Gastrocnemius medialis (tissue), 4 donors: ENCODE measurements at places on chromosomes 2 and 18. TPM values are rescaled to one million over a fixed set of nuclear protein-coding genes. Genes with fewer than 3 reads are reported as not detected.

DNA sequence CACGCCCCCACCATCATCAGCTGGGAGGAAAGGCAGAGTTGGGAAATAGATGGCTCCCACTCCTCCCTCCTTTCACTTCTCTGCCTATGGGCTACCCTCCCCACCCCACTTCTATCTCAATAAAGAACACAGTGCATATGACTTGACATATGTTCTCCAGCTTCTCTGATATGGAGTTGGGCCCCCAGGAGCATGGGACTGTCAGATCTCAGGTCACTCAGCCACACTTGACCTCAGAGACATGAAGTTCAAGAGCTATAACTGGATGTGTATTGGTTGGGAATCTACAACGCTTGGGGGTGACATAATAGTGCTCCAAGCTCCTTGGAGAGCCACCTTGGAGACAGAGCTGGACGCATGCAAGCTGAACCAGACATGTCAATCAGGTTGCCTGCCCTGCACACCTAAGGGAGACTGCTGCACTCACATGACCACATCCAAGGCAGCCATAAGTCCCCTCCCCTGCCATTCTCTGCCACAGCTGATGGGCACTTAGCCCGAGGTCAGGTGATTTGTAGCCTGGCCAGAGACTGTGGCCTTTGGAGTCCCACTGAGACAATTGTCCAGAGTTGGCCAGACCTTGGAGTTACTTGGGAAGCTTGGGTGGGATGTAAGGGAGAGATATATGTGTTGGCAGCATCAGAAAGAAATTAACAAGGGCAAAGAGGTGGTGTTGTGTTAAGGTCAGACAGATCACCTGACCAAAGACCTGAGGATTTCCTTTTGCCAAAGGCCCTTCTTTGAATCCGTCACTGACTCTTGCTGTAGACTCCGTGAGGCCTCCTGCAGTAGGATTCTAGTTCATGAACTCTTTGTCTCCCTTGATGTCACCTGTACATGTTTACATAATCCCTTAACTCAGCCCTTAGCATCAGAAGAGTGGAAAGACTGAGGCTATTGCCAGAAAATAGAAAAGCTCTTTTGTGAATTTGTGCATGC is 3.7 kb downstream of the INHA start:
- H3K4me3 ChIP-seq: no peak overlapping the region
- DNase-seq: no peak
- H3K4me1 ChIP-seq: peaks cover 6% of the 10 kb centered on the region
- H3K27ac ChIP-seq: no peak overlapping the region
- H3K36me3 ChIP-seq: no peaks in the 10 kb centered on the region

DNA sequence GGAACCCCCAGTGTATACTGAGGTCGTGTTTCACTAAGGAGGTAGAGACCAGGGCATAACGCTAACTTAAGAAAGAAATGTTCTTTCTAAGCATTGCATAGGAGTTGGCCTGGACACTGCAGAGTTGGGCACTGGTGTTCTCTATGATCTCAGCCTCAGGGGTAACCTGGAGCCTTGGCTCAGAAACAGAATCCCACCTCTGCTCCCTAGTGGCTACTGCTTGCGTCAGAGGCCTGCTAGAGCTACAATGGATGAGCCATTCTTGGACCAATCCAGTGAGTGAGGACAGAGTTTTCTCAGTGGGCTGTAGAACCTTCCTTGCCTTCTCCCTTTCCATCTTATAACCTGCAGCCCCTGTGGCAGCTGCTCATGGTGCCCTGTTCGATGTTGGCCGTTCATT is 324.4 kb upstream of the CELF4 start:
- H3K36me3 ChIP-seq: no peaks in the 10 kb centered on the region
- H3K27ac ChIP-seq: no peak overlapping the region
- no peak overlapping the region for H3K4me3 ChIP-seq
- DNase-seq: no peak

DNA sequence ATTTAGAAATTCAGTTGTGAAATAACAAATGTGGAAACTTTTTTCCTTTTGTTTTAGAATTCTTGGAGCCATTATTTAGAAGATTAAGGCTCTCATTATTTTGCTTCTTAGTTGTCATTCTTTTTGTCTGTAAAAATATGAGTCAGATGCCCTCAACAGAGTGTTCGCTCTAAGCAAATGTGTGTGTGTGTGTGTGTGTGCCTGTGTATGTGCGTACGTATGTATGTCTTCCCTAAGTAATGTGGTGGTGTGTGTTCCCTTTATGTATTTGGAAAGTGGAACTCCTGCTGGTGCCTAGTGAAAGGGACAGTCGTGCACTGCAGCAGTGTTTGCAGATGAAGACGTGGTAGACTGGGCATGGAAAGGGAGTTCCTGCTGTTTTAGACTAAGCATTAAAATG is 27.5 kb downstream of the ZNF407 start:
- H3K4me3 ChIP-seq: no peak overlapping the region
- H3K36me3 ChIP-seq: no peaks in the 10 kb centered on the region
- H3K27ac ChIP-seq: no peak overlapping the region
- DNase-seq: no peak

DNA sequence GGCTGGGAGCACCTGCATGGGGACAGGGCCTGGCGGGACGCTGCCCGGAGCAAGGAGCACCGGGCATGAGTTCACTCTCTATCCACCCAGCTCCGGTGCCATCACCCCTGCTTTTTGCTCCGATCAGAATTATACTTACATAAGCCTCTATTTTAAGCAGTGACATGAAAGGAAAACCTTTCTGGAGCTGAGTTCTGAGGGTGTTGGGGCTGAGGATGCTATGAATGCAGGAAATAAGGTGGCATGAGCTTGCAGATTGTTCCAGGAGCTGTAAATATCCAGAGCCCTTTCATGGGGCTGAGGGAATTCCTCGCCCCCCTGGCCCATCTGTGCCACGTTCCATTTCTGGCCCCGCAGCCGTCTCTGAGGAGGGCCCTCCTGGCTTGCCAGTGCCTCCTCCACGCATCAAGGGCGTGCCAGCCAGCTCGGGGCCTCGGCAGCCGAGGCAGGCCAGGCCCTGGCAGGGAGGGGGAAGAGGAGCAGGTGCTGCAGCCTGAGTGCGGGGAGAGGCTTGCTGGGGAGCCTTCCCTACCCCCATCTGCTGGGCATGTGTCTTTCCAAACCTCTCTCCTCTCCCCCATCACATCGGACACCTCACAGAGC is 91.7 kb upstream of the MCFD2 start:
- peaks cover 35% of the 10 kb centered on the region for H3K4me1 ChIP-seq
- DNase-seq: no peak
- no peaks in the 10 kb centered on the region for H3K36me3 ChIP-seq

GRCh38 chr2:220181165-220181564 is 553.7 kb downstream of the SLC4A3 start:
- no peaks in the 10 kb centered on the region for H3K27me3 ChIP-seq
- H3K4me3 ChIP-seq: no peak overlapping the region
- H3K27ac ChIP-seq: no peak overlapping the region
- no peaks in the 10 kb centered on the region for H3K4me1 ChIP-seq
- H3K36me3 ChIP-seq: no peaks in the 10 kb centered on the region

GRCh38 chr2:119266091-119266589 is 42.5 kb downstream of the STEAP3 start:
- no peak overlapping the region for H3K27ac ChIP-seq
- no peak for DNase-seq
- H3K27me3 ChIP-seq: no peaks in the 10 kb centered on the region
- H3K4me1 ChIP-seq: peaks cover 8% of the 10 kb centered on the region
- H3K4me3 ChIP-seq: no peak overlapping the region

- H3K4me3 ChIP-seq: no peak overlapping the region
- DNase-seq: no peak
- H3K36me3 ChIP-seq: no peaks in the 10 kb centered on the region
These were observed 805.6 kb downstream of the DPP10 start for GRCh38 chr2:115248066-115248465.

GRCh38 chr18:57077786-57078552 is 68.9 kb upstream of the BOD1L2 start:
- H3K27ac ChIP-seq: no peak overlapping the region
- no peak overlapping the region for H3K4me3 ChIP-seq
- H3K4me1 ChIP-seq: no peaks in the 10 kb centered on the region
- no peaks in the 10 kb centered on the region for H3K36me3 ChIP-seq

DNA sequence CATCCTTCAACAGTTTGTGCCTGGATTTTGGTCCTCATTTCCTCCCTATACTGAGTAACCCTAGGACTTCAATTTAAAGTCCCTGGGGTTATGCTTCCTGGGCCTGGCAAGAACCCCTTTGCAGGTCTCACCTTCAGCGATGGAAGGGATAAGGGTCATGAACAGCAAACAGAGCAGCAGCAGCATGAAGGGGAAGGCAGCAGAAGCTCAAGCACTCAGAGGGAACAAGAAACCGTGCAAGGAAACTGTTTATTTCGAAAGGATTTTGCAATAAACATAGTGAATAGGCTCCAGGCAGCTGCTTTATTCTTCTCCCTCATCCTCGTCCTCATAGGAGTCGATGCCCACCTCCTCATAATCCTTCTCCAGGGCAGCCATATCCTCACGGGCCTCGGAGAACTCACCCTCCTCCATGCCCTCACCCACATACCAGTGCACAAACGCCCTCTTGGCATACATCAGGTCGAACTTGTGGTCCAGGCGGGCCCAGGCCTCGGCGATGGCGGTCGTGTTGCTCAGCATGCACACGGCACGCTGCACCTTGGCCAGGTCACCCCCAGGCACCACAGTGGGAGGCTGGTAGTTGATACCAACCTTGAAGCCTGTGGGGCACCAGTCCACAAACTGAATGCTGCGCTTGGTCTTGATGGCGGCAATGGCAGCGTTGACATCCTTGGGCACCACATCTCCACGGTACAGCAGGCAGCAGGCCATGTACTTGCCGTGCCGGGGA is 2.8 kb upstream of the TUBA4B start:
- peaks cover 59% of the 10 kb centered on the region for H3K4me1 ChIP-seq
- H3K36me3 ChIP-seq: peaks cover 33% of the 10 kb centered on the region
- H3K27me3 ChIP-seq: no peaks in the 10 kb centered on the region
- no peak for DNase-seq

DNA sequence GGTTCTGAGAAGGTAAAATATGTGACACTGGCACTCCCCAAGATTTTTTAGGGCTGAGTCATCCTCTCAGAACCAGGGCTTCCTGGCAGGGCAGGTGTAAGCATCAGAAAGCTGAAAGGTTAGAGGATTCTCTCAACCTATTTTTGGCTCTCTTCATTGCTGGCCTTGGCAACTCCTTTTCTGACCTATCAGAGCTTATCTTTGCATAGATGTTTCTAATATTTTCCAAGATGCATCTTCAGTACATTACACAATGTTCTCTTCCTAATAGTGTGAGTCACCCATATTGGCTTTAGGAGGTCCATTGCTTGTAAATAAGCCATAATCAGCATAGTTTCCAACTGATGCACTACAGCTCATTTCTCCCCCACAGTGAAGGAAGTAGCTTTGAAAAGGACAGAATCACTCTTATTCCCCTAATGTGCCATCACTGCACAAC is 2008.4 kb upstream of the PIK3C3 start:
- H3K36me3 ChIP-seq: no peaks in the 10 kb centered on the region
- no peaks in the 10 kb centered on the region for H3K27me3 ChIP-seq
- DNase-seq: no peak
- H3K4me3 ChIP-seq: no peak overlapping the region

GRCh38 chr2:46876741-46877384 is 38.7 kb downstream of the MCFD2 start:
- peaks cover 32% of the 10 kb centered on the region for H3K4me1 ChIP-seq
- no peaks in the 10 kb centered on the region for H3K27me3 ChIP-seq
- H3K36me3 ChIP-seq: no peaks in the 10 kb centered on the region
- DNase-seq: no peak

- peak overlapping the region; percentile 60 for H3K4me3 ChIP-seq
- no peaks in the 10 kb centered on the region for H3K36me3 ChIP-seq
- no peaks in the 10 kb centered on the region for H3K27me3 ChIP-seq
- peak; percentile 14 for DNase-seq
- peaks cover 29% of the 10 kb centered on the region for H3K4me1 ChIP-seq
- peak overlapping the region; percentile 56 for H3K27ac ChIP-seq
These were observed 819 bp downstream of the ANKRD44 start for GRCh38 chr2:197309691-197310231.

DNA sequence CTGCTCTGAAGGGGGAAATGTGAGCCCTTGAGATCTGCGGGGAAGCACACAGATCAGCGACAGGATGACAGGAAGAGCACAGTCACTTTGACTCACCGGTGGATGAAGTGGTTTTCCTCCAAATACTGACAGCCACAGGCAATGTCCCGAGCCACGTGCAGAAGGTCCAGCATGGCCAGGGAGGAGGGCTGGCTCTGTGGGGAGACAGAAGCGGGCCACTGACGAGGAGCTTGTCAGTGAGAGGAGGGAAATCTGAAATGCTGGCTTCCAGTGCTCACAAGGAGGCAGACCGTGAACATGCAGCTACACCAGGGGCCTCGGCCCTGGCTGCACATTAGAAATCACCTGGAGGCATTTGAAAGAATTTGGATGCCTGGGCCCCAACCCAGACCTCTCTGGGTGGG is 98.7 kb downstream of the CLIP4 start:
- no peaks in the 10 kb centered on the region for H3K4me1 ChIP-seq
- DNase-seq: peak; percentile 10
- H3K36me3 ChIP-seq: no peaks in the 10 kb centered on the region
- no peak overlapping the region for H3K4me3 ChIP-seq

GRCh38 chr2:241356871-241357260 is 781 bp downstream of the FARP2 start:
- H3K27ac ChIP-seq: peak overlapping the region; percentile 95
- no peak for DNase-seq
- peak overlapping the region; percentile 81 for H3K4me3 ChIP-seq

DNA sequence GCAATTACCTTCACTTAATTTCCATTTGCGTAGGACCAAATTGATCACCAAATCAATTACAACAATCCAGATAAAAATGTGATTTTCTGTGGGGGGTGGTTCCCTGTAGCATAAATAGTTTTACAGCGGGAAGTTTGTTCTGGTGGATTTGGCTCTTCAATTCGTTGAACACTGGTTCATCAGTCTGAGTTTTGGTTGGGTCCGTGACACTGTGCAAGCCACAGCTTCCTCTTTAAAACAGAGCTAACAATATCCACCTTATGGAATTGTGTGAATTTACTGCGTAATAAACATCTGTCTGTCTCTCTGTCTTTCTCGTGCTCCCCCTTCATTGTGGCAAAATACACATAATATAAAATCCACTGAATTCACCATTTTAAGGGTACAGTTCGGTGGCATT is 310.8 kb downstream of the TGIF1 start:
- no peak overlapping the region for H3K4me3 ChIP-seq
- DNase-seq: no peak
- no peak overlapping the region for H3K27ac ChIP-seq
- no peaks in the 10 kb centered on the region for H3K36me3 ChIP-seq

- H3K27ac ChIP-seq: no peak overlapping the region
- no peaks in the 10 kb centered on the region for H3K4me1 ChIP-seq
- no peak for DNase-seq
- no peaks in the 10 kb centered on the region for H3K36me3 ChIP-seq
These were observed 37.0 kb downstream of the HAUS1 start for GRCh38 chr18:46141199-46141598.

- no peak overlapping the region for H3K4me3 ChIP-seq
- no peaks in the 10 kb centered on the region for H3K27me3 ChIP-seq
- H3K4me1 ChIP-seq: peaks cover 14% of the 10 kb centered on the region
These were observed 248.8 kb downstream of the PLCL1 start for GRCh38 chr2:198053148-198053547.

GRCh38 chr2:144084114-144084661 is 435.7 kb downstream of the ZEB2 start:
- H3K27ac ChIP-seq: no peak overlapping the region
- no peak for DNase-seq
- no peaks in the 10 kb centered on the region for H3K27me3 ChIP-seq
- no peak overlapping the region for H3K4me3 ChIP-seq

SERPINB2 gene
- not detected for total RNA-seq

CCDC85A gene
- total RNA-seq: 5.7 TPM

CIDEA gene
- total RNA-seq: not detected

LIPG gene
- 3.2 TPM for total RNA-seq

RAB17 gene
- 0.42 TPM for total RNA-seq

CGREF1 gene
- total RNA-seq: 6.9 TPM

TRIM43 gene
- total RNA-seq: not detected

RAX gene
- total RNA-seq: not detected

SCYGR5 gene
- not detected for total RNA-seq

HOXD12 gene
- not detected for total RNA-seq

ASXL3 gene
- 0.12 TPM for total RNA-seq
